Uterine smooth muscle cell (primary cell): ENCODE measurements at places on chromosomes 2 and 18. TPM values are rescaled to one million over a fixed set of nuclear protein-coding genes. Genes with fewer than 3 reads are reported as not detected.

The CRYGC gene
- not detected in 2 replicates for total RNA-seq

The LOXHD1 gene
- total RNA-seq = not detected in 2 replicates

The GREB1 gene
- 1.8 and 3.0 TPM in 2 replicates for total RNA-seq

The CHRNG gene
- not detected in 2 replicates for total RNA-seq

The THSD7B gene
- under 0.01 TPM in 1 of 2 replicates, not detected in the other for total RNA-seq
